Cerebellar cortex (tissue), 1 donor: ENCODE measurements at places on chromosomes 12 and 14.

DNA sequence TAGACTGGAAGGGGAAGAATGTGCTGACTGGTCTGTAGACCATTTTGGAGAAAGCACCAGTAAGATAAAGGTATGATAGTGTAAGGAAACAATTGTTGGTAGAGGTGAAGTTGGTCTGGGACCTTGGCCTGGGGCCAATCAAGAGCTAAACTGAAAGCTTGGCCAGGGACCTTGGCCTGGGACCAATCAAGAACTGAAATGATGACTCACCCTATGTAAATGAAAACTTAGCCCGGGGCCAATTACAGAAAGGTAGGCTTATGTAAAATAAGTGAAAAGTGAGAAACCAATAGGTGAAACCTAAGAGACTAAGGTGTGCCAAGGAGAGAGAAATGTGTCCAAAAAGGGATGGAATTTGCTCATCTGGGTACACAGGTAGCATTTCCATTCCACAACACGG lies 776.0 kb downstream of the C12orf50 start:
- DNase-seq: no peak

DNA sequence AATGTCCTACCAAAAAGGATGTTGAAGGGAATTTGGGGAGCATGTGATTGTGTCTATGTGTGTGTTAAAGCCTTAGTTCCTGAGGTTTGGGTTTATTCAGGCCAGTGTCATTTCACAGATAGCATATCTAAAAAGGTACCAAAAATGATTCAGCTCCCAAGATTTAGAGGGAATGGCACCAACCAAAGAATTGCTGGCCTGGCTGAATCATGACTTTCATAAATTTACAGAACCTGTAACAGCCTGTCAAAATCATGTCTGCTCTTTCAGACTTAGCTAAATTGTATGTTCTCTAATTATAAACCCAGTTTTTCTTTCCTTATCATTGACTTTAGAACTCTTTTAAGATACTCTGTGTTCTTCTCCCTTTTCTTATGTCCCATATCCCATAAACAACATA lies 231.5 kb downstream of the NUBPL start:
- no peak for DNase-seq

GRCh38 chr12:42238240-42239140 lies at the start of gene YAF2:
TSS of gene YAF2 (minus strand) at chr12:42238248. CDS start at chr12:42238180, 68 bp downstream.
- DNase-seq: peak; percentile 81

- DNase-seq: no peak
These were observed 139.8 kb downstream of the KIF26A start for GRCh38 chr14:104278214-104278534.

DNA sequence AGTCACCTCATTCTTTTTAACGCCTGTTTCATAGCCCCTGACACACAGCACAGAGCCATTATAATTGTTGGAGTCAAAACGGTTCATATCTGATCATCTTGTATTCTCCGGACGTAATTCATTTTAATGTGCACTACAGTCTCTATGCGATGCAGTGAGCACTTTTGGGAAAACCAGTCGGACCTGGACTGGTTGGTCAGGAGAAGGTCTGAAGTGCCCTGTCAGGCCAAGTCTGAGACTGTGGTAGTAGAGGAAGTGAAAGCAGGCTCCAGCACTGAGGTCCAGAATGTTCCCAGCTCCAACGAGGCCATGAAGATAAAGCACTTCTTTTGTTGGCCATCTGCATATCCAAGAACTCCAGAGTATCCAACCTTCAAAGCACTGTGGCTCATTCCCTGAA lies 117.1 kb upstream of the NCOR2 start:
- DNase-seq: no peak

DNA sequence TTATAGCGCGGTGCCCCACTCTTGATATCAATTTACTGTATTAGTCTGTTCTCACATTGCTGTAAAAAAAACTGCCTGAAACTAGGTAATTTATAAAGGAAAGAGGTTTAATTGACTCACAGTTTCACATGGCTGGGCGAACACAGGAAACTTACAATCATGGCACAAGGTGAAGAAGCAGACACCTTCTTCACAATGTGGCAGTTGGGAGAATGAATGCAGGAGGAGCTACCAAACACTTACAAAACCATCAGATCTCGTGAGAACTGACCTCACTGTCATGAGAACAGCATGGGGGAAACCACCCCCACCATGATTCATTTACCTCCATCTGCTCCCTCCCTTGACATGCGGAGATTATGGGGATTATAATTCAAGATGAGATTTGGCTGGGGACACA lies 42.3 kb downstream of the FBXO34 start:
- no peak for DNase-seq

DNA sequence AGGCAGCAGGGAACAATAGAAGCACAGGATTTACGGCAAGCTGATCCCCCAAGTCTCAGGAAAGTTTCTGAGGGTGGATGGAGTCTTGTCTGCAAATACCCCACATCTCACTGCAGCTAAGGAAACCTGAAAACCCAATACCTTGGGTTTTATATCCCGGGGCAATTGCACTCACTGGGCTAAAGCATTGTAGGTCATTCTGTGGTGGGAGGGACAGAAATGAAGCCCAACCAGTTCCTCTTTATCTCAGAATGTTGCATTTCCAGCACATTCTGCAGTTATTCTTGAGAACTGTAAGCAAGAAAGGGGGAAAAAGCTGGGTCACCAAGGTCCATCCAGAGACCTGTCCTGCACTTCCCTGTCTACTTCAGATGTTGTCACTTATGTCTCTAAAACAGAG lies 39.8 kb downstream of the C12orf42 start:
- DNase-seq: no peak

DNA sequence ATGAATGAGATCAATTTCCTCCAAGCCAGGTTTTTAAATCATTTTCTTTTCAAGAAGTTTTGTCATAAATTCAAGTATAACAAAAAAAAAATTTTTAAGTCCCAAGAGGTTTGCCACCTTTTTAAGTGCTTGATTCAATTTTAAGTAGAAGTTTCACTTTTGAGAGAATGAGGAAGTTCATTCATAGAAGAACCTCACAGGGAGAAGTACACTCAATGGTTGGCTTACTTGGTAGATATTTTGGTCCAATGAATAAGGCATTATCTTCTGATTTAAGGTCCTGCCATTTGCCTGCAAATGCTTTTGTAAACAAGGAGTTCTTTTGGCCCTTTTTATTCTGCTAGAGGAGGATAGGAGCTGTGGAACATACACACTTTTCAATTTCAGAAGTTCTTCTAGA lies 96.7 kb upstream of the NOVA1 start:
- no peak for DNase-seq
